ENCODE measurements at places on chromosomes 5 and 9. TPM values are rescaled to one million over a fixed set of nuclear protein-coding genes. Genes with fewer than 3 reads are reported as not detected.

- DNase-seq, result no peak
Measured at GRCh38 chr9:134298000-134298399, 28.3 kb upstream of the RXRA start.

GRCh38 chr9:36245906-36246305, 12.3 kb downstream of the GNE start:
- DNase-seq, result no peak

GRCh38 chr9:121815546-121816448, 164.4 kb downstream of the DAB2IP start:
- DNase-seq, result no peak

DNA sequence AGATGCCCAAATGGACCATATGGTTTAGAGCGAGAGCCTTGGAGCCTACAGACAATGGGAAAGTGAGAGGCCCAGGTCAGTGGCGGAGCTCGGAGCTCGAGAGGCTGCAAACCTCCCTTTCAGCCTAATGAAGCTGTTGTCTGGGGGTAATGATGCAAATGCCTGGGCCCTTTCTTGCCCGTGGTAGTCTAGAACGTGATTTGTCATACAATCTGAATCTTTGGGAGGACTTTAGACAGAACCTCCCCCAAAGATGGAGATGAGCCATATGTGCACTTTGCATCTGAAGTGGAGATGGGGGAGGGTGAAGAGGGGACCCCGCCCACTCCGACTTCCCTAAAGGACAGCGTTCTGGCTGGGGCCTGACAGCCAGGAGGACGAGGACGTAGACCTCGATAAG, 10.3 kb upstream of the NEUROG1 start:
- DNase-seq, result no peak

Gene SH3GL2
- 4.9 TPM for polyA plus RNA-seq

DNA sequence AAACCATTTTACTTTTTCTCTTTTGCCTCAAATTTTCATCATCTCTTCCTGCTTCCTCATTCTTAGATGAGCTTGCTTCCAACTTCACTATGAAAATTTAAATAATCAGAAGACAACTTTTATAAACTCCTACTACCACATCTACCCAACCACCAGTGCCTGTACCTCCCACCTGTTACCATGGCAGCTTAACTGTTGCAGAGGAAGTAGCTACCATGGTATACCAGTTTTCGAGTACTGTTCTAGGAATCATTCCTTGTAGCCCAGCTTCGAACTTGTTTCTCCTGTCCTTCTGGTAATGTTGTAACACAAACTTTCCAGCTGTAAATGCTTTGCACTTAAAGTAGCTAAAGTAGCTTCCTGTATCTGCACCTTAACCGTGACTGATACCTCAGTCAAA, 266.8 kb upstream of the NREP start:
- DNase-seq, result no peak

DNA sequence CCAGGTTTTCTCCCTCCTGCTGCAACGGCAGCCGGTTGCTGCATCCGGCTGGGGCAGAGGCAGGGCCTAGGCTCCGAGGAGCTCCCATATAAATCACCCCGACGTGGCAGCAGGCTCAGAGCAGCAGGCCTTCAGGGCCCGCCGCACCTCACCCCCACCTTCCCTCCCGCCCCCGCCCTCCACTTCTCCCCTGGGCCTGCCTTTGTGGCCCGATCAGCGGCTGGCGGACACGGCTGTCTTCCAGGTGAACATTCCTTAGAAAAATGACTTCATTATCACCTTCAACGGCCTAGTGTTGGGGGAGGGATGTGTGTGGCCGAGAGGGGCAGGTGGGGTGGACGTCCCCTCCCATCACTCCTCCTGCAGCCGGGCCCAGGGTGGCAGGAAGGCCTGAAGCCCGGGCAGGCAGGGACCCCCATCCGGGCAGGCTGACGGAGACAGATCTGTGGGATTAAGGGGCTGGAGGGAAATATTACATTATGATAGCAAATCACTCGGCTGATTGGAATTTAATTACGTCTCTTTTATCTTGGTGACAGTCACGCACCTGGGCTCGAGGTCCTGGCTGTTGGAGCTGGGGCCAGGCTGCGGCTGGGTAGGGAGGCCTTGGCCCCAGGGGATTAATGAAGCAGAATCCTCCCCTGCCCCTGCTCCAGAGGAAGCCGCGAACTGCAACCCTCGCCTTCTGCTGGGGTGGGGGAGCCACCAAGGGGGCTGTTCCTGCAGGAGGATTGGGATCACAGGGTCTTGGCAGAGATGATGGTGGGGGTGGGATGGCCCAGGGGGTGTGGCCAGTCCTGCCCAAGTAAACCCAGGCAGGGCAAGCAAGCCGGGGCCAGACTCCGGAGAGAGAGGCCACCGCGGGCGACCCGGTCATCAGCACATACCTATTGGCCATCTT, 38.4 kb upstream of the RXRA start:
- DNase-seq, result no peak

Gene SLC1A3
- 12.1 TPM for polyA plus RNA-seq

Gene ALDOB
- 2.4 TPM for polyA plus RNA-seq

- no peak for DNase-seq
Measured at GRCh38 chr5:53476531-53477480, 3.6 kb upstream of the FST start.

GRCh38 chr9:86541014-86541570, 186.9 kb upstream of the TUT7 start:
- DNase-seq, result no peak

- DNase-seq, result no peak
Measured at GRCh38 chr5:58927181-58927580, 344.3 kb downstream of the RAB3C start.

Data from left lung (tissue), 14 donors.